ENCODE measurements at places on chromosomes 16 and 17. TPM values are rescaled to one million over a fixed set of nuclear protein-coding genes. Genes with fewer than 3 reads are reported as not detected.

The SLC47A1 gene
- total RNA-seq, result 0.52 TPM

The TMEM92 gene
- total RNA-seq, result not detected

The PSMD7 gene
- total RNA-seq, result 40.7 TPM

The SPPL2C gene
- not detected for total RNA-seq

The KRTAP9-8 gene
- total RNA-seq, result not detected

The TP53TG3B gene
- total RNA-seq, result not detected

The ST6GALNAC1 gene
- total RNA-seq, result not detected

The HCRT gene
- total RNA-seq, result not detected

The SDK2 gene
- 11.0 TPM for total RNA-seq

The TSPOAP1 gene
- total RNA-seq, result 1.0 TPM

The CSH2 gene
- not detected for total RNA-seq

The AGRP gene
- not detected for total RNA-seq
